Pulmonary artery endothelial cell (primary cell): ENCODE measurements at places on chromosomes 1 and 21.

DNA sequence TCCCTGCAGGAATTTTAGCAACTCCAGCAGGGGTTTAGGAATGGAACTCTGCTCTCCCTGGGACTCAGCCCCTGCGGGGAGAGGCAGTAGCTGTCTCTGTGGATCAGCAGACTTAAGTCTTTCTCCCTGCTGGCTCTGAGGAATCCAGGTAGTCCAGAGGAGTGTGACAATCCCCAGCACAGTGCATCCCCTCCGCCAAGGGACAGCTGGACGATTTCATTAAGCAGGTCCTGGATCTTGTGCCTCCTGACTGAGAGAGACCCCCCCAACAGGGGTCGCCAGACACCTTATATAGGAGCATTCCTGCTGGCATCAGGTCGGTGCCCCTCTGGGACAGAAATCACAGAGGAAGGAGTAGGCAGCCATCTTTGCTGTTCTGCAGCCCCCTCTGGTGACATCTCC lies 30.6 kb downstream of the AKT3 start:
- no peak for DNase-seq

- DNase-seq, result no peak
Observed at GRCh38 chr1:98516306-98516705, 145.2 kb upstream of the SNX7 start.

DNA sequence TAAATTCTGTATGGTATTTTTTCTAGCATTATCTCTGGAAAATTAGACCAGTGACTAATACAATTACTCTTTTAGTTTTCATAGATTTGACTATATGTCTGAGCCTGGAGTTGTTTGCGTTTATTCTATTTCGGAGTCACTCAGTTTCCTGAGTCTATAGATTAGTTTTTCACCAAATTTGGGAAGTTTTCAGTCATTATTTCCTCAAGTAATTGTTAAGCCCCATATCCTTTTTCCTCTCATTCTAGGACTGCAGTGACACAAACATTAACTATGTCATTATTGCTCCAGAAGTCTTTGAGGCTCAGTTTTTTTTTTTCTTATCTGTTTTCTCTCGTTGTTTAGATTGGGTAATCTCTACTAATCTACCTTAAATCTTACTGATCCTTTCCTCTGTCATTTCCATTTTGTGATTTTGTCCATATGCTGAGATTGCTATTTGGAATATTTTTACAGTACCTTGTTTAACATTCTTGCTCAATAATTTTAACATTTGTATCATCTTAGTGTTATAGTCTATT lies 886.2 kb downstream of the LTN1 start:
- DNase-seq, result peak; percentile 4

- no peak for DNase-seq
Observed at GRCh38 chr1:2054560-2054959, 4.3 kb downstream of the PRKCZ start.

GRCh38 chr21:14593230-14593629 lies 47.1 kb upstream of the SAMSN1 start:
- DNase-seq, result no peak

- DNase-seq, result no peak
Observed at GRCh38 chr1:38598118-38598517, 261.5 kb downstream of the RRAGC start.

DNA sequence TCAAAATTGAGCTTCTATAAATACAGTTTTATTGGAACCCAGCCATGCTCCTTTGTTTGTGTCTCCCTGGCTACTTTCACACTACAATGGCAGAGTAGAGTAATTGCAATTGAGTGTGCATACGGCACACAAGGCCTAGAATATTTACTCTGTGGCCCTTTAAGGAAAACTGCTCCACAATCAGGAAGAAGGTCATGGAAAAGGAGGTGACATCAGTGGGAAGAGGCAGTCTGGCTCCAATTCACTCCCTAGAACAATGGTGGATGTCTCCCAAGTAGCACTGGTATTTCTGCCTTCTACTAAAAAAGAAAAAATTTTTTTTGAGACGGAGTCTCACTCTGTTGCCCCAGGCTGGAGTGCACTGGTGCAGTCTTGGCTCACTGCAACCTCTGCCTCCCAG lies 51.3 kb downstream of the KRTAP19-8 start:
- no peak for DNase-seq

DNA sequence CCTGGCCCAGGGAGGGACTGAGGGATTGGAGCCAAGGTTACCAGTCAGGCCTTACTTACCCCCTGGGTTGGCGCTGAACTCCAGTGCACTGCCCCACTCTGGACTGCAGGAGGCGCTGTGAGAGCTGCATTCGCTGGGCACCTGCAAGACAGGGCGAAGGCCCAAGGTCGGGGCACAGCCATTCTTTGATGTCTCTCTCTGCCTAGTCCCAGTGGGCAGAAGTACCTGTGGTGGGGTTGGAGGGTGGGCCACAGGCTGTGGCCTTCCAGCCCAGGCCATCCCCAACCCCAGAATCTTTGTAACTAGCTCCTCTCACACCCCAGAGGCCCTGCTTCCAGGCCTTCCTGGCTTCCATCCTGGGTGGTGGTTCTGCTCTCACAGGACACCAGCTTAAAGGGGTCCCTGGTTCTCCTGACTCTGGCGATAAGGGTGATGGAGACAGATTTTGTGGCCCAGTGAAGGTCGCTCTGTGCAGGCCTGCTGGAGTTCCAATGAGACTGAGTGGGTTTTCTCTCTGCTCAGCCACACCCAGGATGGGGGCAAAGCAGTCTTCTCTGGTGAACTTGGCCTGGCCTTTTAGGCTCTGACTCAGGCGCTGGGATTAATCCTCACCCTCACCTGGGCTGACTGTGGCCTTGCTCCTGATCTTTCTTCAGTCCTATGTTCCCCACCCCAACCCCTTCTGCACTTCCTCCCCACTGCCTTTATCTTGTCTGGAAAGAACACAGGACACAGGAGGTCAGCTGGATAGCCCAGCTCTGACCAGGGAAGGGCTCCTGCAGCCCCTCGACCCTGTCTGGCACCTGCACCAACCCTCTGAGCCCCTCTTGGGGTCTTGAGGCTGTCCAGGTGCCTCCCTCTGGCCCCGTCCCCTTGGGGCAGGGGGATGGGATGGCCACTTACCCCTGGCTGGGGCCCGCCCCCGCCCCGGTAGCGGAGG lies 954 bp downstream of the MYOG start:
- DNase-seq, result no peak

GRCh38 chr1:8910914-8911313 lies 32.4 kb upstream of the ENO1 start:
- no peak for DNase-seq

DNA sequence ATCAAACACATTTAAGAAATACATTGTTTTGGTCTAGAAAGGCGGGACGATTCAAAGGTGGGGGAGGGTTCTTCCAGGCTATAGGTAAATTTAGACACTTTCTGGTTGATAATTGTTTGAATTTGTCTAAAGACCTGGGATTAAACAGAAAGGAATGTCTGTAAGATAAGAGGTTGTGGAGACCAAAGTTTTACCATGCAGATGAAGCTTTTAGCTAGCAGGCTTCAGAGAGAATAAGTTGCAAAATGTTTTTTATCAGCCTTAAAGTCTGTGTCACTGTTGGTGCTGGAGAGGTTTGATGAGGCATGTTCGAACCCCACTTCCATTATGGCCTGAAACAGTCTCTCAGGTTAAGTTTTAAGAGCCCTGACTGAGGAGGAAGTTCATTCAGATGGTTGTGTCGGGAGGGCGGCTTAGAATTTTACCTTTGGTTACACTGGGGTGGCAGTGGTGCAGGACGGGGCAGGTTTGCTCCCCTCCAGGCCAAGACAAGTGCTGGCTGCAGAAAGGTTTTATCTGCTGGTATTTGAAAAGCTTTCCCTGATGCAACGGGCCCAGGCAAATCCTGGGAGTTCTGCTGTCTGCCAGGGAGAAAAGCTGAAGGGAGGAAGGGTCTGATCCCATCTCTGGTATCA lies 16.0 kb upstream of the SLC2A5 start:
- DNase-seq, result no peak

GRCh38 chr1:22553104-22553880 lies 10.0 kb upstream of the EPHA8 start:
- no peak for DNase-seq

DNA sequence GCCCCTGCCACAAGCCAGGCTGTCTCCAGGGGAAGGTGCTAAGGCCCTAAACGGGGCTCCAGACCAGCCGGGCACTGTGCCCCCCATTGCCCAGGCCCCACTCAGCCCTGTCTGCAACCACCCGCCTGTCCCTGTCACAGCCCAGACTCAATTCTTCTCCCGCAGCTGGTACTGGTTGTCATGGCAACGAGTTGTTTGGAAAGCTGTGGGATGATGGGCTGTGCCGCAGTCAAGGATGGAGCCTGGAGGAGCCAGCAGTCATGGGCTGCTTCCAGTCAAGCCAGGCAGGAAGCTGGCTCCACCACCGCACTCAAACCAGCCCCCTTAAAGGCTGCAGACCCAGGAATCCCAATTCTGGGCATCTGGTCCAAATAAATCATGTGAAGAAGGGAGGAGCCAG lies 4.2 kb downstream of the SPOCD1 start:
- DNase-seq, result no peak

GRCh38 chr1:201598396-201598795 lies 59.5 kb downstream of the NAV1 start:
- DNase-seq, result no peak

GRCh38 chr1:98493469-98493868 lies 168.1 kb upstream of the SNX7 start:
- no peak for DNase-seq

DNA sequence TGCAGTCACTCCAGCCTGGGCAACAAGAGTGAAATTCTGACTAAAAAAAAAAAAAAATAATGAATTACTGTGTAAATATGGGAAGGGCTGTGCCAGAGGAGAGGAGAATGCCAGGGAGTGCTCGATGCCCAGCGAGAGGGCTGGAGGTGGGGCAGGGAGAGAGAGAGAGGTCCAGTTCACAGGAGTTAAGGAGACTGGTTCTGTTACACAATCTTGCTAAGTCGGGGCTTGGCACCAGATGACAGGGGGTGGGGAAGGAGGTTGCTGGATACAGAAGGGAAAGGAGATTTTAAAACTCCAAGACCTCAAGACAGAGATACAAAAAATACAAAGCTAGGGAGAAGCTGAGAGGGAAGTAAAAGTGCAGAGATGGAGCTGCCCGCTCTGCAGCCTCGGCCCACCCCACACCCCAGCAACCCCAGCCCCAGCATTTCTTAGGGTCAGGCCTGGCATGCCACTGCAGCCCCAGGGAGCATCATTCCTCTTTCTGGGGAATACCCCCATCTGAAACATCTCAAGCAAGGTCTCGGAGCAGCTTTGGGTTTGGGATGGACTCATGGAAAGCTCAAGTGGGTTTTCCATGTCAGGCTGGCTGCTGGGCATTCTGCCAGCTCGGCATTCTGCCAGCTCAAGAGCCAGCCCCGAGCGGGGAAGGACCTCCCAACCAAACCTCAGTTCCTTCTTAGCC lies 991 bp downstream of the SELENBP1 start:
- no peak for DNase-seq

DNA sequence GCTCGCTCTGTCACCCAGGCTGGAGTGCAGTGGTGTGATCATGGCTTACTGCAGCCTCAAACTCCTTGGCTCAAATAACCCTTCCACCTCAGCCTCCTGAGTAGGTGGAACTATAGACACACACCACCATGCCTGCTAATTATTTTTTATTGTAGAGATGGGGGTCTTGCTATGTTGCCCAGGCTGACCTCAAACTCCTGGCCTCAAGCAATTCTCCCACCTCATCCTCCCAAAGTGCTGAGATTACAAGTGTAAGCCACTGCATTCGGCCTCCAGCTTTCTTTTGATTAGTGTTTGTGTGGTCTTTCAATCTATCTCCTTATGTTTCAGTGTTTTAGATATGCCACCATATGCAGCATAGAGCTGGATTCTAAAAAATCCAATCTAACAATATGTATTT lies 19.9 kb upstream of the CSF3R start:
- no peak for DNase-seq

DNA sequence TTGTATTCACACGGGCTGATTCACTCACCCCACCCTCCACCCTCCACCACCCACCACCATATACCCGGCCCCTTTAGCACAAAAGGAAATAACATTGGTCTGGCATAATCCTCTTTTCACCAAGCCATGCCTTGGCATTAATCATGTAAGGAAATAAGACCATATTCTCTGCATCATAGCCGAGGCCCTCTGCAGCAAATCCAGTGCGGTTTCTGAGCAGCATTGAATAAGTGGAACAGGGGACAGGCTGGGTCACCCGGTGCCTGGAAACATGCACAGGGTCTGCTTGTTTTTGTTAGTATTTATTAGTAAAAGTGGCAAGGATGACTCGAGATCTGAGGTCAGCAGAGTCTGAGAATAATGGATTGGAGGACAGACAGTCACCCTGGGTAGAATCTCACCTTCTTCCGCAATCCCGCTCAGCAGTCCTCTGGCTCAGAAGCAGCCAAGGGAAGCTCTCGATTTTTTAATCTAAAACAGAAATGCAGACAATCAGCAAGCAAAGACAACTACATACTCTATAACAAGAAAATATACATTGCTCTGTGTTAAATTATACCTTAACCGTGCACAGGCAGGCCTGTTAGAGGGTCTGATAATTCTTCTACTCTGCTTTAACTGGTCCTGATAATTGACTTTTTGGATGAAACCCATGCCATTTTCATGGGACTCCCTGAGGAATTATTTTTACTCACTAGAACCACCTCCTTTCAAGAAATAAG lies 52.4 kb upstream of the CDC42BPA start:
- peak; percentile 37 for DNase-seq

GRCh38 chr1:94808669-94809068 lies 11.5 kb upstream of the SLC44A3 start:
- no peak for DNase-seq

- DNase-seq, result no peak
Observed at GRCh38 chr1:11914024-11914423, 12.2 kb downstream of the KIAA2013 start.

GRCh38 chr1:212635141-212635631 lies 26.6 kb downstream of the ATF3 start:
- DNase-seq, result no peak

- no peak for DNase-seq
Observed at GRCh38 chr1:78281580-78281979, 209.2 kb upstream of the PTGFR start.

- DNase-seq, result no peak
Observed at GRCh38 chr21:37862536-37862935, 53.7 kb downstream of the KCNJ6 start.

- DNase-seq, result no peak
Observed at GRCh38 chr1:46517010-46517600, 27.5 kb downstream of the DMBX1 start.

- DNase-seq, result no peak
Observed at GRCh38 chr1:110215621-110216515, 5.8 kb downstream of the KCNC4 start.

GRCh38 chr1:41914516-41914915 lies 4.2 kb downstream of the HIVEP3 start:
- no peak for DNase-seq

- no peak for DNase-seq
Observed at GRCh38 chr1:61124696-61125095, 42.3 kb downstream of the NFIA start.

DNA sequence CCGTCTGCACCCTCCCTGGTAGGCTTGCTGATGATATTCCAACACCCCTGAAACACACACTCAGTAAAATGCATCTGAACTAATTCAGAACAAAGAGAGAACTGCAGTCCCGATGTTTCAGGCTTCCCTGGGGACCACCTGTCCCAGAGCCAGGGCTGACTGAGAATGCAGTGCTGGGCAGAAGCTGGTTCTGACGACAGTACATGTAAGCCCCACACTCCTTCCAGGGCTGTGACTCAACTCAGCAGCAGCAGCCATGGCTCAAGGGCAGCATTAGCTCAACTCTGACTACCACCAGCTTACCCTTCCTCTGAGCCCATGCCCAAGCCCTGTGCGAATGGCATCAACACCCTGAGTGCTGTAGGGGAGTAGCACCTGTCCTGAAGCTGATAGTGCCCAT lies 56.4 kb upstream of the SIPA1L2 start:
- no peak for DNase-seq

- no peak for DNase-seq
Observed at GRCh38 chr1:178947677-178947981, 76.8 kb upstream of the ANGPTL1 start.
